ENCODE measurements at places on chromosomes 4 and X.

GRCh38 chr4:27836523-27836922 lies 975.9 kb downstream of the STIM2 start:
- no peak for DNase-seq

- DNase-seq, result no peak
Observed at GRCh38 chr4:108570993-108571569, 49.3 kb upstream of the RPL34 start.

GRCh38 chr4:93000910-93001309 lies 697.1 kb downstream of the GRID2 start:
- no peak for DNase-seq

DNA sequence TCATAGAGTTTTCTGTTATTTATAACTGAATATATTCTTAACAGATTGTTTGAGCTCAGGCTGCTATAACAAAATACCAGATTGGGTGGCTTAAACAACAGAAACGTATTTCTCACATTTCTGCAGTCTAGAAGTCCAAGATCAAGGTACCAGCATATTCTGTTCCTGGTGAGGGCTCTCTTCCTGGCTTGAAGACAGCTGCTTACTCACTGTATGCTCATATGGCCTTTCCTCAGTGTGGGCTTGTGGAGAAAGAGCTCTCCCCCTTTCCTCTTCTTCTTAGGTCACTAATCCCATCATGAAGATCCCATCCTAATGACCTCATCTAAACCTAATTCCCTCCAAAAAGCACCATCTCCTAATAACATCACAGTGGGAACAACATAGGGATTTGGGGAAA lies 117.8 kb downstream of the RASGEF1B start:
- DNase-seq, result no peak

GRCh38 chr4:5381961-5382441 lies 326.4 kb downstream of the EVC2 start:
- no peak for DNase-seq

DNA sequence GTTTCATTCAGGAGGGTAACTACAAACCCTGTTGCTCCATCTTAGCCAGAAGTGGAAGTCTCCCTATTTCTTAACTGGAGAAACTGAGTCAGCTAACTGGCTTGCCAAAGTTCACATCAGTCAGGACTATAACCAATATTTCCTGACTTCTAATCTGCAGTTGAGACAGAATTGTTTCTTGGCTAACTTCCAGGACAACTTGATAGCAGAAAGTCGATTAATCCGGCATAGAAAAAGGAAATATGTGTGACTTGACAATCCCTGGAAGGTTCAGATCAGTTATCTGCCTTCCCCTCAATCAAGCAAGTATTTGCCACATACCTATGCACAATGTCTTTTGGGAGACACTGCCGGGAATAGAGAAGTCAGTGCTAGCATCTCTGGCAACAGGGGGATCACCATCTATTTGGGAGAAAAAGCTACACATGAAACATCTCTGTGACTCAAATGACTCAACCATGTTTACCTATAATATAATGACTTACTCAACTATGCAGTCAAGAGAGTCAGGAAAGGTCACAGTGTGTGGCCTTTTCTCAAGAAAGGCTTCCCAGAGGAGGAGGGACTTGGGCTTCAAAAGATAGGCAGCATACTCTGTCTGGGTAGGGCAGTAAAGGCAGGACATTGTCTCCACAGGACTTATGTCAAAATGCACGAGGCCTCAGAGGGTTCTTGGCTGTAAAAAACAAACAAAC lies 12.4 kb upstream of the LONRF3 start:
- DNase-seq, result no peak

DNA sequence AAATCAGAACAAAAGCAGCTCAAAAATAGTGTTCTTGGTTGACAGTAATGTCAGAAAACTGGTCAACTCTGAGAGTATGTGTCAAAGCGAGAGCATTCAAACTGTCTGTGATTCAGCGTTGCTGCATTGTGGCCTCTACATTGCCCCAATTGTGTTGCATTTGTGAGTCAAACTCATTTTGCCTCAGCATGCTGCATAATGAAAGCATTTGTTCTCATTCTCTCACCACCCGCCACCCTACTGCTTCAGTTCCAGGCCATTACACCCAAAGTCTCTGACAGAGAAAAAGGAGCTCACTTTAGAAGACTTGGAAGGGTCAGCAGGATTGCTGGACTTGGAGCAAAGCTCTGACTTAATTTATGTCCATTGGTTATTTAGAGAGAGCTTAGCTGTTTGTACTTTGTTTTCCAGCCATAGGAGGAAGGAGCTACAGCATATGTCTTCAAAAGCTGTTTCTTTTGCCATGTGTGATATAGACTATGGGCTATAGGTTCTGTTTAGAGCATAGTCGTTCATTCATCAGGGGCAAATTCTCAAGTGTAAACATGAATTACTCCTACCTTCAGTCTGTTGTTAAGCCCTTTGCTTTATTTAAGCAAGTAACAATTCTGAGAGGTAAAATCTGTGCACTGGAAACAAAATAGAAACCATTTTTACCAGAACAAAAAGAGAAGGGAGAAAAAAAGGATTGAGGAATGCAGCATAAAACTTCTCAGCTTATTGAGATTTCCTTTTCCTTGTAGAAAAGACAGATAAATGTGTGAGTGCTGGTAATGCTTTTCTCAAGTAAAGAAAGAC lies 153.4 kb upstream of the ANK2 start:
- no peak for DNase-seq

DNA sequence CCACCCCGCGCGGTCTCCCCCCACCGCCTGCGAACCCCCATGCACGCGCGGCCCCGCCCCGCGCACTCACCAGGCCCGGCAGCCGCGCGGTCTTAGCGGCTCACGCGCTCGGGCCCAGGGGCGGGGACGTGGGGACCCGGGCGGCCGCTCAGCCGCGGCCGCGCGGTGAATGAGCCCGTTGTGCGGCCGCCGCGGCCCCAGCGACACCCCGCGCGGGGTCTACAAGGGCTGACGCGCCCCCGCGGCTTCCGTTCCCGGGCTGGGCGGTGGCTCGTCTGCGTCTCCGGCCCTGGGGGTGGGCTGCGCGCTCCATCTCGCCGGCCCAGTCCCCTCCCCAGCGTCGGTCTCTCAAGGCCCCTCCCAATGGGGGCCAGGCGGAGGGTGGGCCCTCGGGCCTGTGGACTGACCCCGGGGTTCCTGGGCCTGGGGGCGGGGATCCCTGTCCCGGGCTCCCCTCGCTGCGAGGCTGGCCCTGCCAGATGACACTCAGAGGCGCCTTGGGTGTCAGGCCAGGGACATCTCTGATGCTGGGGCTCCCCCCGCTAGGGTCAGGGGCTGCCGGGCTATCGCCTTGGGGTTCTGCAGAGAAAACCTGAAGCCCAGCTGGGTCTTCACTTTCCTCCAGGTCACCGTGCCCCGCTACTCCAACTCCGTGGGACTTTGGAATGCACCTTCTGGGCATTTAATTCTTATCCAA lies 4.3 kb upstream of the SLC26A1 start:
- DNase-seq, result no peak

- DNase-seq, result no peak
Observed at GRCh38 chrX:84339507-84340364, 151.7 kb upstream of the RPS6KA6 start.

DNA sequence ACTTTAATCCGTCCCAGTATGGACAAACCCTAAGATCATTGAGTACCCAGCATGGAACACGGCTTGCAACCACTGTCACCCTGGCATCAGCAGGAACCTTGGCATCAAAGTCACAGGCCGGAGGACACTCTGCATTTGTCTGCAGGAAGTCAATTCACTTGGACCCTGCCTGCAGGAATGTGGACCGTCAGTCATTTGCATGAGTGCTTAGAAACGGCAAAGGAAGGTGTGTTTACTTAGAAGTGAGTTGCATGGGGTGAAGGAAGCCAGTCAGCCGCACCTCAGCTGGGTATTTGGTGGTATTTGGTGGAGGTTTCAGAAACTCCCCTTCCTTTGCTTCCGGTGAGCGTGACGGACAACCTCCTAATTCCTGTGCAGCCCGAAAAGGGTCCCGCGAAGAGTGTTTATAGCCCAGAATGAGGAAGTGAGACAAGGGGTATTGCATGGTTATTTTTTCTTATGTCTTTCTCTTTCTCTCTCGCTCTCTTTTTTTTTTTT lies 15.5 kb downstream of the P2RY8 start:
- no peak for DNase-seq

DNA sequence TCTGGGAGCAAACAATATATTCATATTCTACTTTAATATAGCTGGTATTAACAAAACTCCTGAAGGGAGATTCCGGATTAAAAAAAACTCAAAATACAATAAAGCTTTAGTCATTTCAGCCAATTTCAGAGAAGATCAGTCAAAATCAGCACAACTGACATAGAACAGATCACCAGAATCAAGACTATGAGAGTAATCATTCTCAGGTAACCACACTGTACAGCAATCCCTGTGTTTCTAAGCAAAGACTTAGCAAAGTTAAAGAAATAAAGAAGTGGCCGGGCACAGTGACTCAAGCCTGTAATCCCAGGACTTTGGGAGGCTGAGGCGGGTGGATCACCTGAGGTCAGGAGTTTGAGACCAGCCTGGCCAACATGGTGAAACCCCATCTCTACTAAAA lies 9.1 kb downstream of the DCTD start:
- DNase-seq, result no peak

DNA sequence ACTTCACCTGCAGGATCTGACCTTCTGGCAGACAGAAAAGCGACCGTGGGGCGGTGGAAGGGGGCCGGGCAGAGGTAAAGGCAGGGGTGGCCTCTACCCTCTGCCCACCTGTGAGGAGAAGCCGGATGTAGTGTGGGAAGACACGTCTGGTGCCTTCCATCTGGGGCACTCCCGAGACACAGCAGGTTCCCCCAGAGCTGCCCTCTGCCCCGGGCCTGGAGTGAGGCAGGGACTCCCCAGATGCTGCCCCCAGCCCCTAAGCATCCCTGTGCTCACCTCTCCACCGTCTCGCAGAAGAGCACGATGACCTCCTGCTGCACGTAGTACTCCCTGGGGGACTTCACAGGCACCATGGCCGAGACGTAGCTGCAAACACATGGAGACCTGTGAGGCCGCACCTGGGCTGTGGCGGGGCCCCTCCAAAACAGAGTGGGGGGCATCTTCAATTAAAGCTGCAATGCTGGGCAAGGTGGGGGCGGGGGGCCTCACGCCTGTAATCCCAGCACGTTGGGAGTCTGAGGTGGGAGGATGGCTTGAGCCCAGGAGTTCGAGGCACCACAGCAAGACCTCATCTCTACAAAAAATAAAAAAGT lies 75.3 kb upstream of the MXD4 start:
- no peak for DNase-seq

DNA sequence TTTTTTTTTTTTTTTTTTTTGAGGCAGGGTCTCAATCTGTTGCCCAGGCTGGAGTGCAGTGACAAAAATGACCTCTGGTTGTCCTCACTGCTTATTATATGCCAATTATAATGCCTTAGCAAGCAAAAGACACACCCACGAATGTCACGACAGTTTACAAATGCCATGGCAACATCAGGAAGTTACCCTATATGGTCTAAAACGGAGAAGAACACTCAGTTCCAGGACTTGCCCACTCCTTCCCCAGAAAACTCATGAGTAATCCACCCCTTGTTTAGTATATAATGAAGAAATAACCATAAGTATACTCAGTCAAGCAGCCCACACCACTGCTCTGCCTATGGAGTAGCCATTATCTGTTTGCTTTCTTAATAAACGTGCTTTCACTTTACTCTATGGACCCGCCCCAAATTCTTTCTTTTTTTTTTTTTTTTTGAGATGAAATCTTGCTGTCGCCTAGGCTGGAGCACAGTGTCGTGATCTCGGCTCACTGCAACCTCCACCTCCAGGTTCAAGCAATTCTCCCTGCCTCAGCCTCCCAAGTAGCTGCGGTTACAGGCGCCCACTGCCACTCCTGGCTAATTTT lies 106.2 kb downstream of the SMIM20 start:
- no peak for DNase-seq

DNA sequence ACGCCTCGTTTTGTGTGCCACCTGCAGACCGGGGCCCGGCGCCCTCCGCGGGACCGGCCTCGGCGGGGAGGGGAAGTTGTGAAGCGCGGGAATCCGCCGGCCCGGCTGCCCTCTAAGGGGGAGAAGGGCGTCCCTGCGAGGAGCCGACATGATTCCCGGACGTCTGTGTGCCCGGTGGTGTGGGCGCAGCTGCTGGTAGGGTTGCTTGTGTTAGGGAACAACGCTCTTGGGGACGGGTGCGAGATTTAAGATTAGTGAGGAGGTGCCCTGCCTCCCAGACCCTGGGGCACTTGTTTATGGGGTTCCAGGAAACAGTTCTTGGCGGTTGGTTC lies 627 bp downstream of the CDKN2AIP start:
- no peak for DNase-seq

DNA sequence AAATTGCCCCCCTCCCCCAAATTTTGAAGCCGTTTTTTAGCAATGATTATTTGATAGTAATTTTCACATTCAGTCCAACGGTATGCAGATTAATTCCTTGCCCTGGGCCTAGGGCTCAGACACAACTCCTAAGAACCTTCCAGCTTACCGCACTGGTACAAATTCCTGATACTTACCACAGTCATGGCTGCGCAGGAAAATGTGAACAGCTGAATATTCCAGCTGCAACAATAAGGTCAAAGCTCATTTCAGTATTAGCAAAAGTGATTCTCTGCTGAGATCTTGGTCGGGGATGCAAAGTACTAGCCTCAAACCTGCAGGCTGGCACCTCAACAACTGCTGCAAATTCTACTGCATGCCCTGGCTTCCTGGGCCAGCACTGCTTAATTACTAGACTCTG lies 3.0 kb downstream of the ATP11C start:
- DNase-seq, result no peak

DNA sequence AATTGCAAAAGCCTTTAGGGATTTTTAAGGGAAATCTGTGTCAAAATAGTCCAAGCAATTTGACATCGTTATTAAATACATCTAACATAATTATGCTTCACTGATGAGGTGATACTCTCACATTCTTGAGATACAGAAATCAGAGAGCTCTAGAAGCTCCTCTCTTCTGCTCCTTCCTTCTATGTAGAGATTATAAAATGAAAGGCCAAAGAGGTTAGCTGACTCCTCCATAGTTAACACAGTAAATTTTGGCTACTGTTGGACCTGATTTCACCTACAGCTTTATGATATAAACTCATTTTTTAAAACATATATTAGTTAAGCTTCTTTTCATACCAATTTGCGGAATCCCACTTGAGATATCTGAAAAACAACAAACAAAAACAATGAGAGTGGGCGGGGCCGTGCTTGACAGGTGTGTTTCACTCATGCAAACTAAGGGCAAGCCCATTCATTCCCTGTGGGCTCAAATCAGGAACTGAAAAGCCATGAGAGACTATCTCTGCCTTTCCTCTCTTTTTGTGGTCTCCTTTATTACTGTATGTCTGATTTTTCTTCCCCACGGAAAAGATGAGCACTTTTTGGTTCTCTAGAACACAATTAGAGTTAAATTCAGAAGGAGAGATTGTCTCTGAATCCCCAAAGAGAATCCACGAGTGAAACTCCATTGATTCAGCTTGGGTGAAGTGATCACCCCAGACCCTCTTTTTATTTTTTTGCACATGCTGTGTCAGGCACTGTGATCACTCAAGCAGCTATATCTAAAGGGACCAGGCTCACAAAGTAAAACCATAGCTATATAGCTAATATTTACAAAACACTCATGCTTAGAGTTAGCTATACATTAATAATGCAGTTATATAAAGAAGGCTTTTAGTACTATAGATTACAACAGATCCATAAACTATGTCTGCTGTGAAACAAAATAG lies 566.3 kb downstream of the IL15 start:
- no peak for DNase-seq
